NCI-H187 treated with DMSO at 0.1 percent for 48 hours (cell line): ENCODE measurements at places on chromosomes 16 and 17.
A peak's percentile ranks its signal among the peaks of the same experiment; 100 is the strongest.

- DNase-seq, result no peak
Measured at GRCh38 chr17:38606646-38607611, 1.2 kb upstream of the SRCIN1 start.

- DNase-seq, result no peak
Measured at GRCh38 chr17:63631626-63632025, 9.4 kb downstream of the MAP3K3 start.

- DNase-seq, result no peak
Measured at GRCh38 chr17:82434216-82434565, 15.8 kb upstream of the OGFOD3 start.

GRCh38 chr16:54318941-54319340 is 32.4 kb upstream of the IRX3 start:
- no peak for DNase-seq

DNA sequence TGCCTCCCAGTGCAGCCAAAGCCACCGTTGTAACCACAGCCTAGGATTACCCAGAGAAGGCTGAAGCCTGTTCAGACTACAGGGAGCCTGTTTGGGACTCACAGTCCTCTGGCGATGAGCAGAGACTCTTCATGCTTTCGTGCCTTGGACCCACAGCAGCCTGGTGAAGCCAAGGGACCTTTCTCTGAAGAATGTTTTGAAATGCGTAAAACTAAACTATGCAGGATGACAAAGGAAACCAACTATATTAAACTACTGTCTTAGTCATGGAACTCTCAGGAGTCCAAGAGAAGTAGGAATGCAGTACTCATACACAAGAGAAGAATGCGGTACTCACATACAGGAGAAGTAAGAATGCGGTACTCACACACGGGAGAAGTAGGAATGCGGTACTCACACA is 20.9 kb downstream of the ABR start:
- DNase-seq, result no peak

GRCh38 chr17:7479213-7480088 is at the start of gene ZBTB4:
Gene ZBTB4, minus strand, starts transcription at chr17:7479631. Its CDS starts 12,830 bp downstream, at chr17:7466801.
- no peak for DNase-seq

- DNase-seq, result no peak
Measured at GRCh38 chr16:31873556-31874365, at the start of gene ZNF267. Gene ZNF267, plus strand, starts transcription at chr16:31873807. Its CDS starts 160 bp downstream, at chr16:31873967.

- no peak for DNase-seq
Measured at GRCh38 chr16:23337836-23338550, 35.9 kb downstream of the SCNN1B start.

DNA sequence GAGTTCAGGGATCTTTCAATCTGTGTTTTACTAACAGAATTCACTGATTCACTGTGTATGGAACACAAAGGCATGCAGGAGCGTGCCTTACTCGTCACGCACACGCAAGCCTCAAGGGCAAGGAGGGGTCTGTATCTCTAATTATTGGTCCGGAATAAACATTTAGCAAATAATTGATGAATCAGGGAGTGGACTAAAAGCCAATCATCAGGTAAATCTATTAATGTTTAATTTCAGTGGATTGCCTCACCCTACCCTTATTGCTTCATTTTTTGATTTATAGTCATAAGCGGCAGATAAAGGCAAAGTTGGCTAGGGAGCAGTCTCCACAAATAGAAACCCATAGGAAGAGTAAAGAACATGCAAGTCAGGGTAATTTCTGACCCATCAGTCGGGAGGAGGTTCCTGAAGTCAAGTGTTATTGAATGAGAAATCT is 7.4 kb upstream of the HSD17B2 start:
- no peak for DNase-seq

GRCh38 chr16:75494661-75495075 is 573 bp downstream of the CHST6 start:
- no peak for DNase-seq

GRCh38 chr17:8922451-8922850 is 43.1 kb downstream of the PIK3R5 start:
- DNase-seq, result no peak

DNA sequence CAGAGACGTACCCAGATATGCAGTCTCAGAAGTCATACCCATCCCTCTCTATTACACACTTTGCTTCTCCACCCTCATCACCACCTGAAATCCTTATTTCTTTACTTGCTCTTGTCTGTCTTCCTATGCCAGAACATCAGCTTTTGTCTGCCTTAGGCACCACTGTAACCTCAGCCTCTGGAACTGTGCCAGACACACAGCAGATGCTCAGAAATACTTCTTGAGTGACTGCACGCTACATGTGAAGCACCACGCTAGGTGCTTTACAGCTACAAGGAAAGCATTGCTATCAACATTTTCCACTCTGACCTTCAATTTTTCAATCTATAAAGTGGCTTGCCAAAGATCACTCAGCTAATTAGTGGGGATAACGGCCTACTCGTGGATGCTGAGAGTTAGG is 226.8 kb downstream of the CHD9NB start:
- DNase-seq, result peak; percentile 42

DNA sequence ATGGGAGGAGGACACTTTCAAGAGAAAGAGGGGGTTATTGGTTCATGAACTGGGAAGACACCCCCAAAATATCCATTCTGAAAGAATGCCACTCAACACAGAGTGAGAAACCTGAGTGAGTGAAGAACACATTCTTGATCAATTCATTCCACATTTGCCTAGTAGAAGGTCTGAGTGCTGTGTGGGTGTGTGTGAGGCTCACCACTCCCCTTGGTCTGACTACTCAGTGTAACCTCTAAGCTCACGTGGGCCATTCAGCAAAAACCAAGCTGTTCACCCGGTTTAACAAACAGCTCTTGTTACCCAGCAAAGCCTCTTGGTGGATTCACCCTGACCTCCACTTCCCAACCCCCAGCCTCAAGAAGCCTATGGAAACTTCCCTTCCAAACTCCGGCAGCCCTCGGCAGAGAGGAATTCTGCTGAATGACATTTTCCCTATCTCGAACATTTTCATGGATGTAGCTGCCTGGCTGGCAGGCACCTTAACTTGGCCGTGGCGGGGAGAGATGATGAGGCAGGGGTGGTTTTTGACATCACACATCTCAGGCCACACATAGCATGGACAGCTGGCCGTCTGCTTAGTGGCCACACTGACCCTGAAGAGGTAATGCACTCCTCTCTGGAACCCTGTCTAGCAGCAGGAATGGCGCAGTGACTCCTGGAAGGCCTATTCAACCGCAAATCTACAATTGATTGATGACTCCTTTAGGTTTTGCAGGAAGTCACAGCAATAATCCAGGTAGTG is 11.6 kb downstream of the ST6GALNAC1 start:
- no peak for DNase-seq

DNA sequence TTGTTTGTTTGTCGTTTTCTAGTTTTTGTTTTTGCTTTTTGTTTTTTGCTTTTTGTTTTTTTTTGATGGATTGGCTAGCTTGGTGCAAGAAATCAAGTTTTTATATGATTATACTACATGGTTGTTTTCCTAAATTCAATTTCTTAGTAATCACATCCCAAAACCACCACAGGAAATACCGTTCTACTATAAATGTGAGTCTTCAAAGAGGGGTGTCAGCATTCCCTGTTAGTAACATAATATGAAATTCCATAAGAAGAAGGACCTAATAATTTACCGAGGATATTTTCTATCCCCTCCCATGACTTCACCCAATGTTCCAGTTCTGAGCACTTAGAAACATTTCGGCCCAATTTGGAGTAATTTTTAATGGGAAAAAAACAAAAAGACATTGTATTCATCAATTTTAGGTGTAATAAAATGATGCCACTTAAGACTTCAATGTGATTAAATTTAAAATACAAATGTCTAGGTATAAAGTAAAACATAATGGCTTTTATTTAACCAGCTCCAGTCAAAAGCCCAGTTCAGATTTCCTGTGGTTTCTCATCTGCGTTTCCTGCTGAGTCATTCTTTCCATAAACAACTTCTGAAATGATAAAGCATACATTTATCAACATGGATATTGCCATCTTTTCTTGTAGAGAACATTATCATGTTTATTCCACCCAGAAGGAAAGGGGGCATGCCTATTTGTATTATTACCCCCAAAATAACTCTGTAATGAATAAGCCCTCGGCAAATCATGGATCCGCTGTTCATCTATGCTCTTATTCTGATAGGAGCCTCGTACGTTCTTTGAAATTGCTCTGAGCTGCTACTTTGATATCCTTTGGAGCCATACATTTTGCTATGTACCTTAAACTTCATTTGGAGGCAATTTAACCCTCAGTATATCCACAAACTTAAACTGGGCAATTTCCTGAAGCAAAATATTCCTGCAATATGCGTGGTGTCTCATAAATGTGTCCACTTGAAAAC is 28.1 kb downstream of the HSBP1 start:
- no peak for DNase-seq

GRCh38 chr16:88315543-88316105 is 67.1 kb upstream of the ZNF469 start:
- no peak for DNase-seq

DNA sequence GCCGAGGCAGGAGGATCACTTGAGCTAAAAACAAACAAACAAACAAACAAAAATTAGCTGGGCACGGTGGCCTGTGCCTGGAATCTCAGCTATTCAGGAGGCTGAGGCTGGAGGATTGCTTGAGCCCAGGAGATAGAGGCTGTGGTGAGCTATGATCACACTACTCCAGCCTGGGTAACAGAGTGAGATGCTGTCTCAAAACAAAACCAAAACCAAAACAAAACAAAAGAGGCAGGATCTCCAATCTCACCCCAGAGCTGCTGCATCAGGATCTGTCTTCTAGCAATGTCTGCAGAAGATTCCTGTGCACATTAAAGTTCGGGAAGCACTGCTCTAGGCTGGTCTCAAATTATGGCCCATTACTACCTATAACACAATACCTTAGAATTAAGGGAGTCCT is 43.1 kb downstream of the MAP2K6 start:
- DNase-seq, result no peak

GRCh38 chr17:75601057-75601987 is 13.7 kb downstream of the MYO15B start:
- no peak for DNase-seq

- no peak for DNase-seq
Measured at GRCh38 chr17:2635241-2635640, 41.8 kb downstream of the PAFAH1B1 start.

GRCh38 chr17:36755586-36755985 is 154.2 kb downstream of the MRM1 start:
- no peak for DNase-seq

GRCh38 chr17:49229805-49230600 is 584 bp downstream of the PHOSPHO1 start:
- no peak for DNase-seq

DNA sequence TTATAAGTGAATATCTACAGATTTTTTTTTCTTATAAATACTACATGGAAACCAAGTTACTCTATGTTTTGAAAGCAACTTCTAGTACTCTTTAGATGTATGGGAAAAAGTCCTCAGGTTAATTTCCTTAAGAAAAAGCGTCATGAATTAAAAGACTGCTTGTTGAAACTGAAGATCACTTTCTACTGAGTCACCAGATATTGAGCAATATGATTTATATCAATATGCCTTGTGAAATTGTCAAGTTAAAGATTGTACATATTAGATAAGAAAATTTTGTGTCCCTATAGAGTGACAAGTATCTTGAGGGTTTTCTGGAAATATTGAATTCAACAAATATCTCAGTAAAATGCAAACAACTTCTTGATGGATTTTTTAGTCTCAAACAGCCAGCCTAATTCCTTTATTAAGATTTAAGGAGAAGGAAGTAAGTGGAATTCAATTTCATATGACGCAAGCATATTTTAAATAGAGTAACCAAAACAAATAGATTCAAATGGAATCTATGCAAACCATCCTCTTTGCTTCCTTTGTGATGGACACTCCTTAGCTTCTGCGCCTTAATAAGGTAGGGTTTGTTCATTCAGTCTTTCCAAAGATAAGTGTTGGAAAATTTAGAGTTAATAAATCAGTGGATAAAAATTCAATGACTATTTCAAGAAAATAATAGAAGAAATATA is 16.6 kb downstream of the KRT12 start:
- DNase-seq, result no peak

DNA sequence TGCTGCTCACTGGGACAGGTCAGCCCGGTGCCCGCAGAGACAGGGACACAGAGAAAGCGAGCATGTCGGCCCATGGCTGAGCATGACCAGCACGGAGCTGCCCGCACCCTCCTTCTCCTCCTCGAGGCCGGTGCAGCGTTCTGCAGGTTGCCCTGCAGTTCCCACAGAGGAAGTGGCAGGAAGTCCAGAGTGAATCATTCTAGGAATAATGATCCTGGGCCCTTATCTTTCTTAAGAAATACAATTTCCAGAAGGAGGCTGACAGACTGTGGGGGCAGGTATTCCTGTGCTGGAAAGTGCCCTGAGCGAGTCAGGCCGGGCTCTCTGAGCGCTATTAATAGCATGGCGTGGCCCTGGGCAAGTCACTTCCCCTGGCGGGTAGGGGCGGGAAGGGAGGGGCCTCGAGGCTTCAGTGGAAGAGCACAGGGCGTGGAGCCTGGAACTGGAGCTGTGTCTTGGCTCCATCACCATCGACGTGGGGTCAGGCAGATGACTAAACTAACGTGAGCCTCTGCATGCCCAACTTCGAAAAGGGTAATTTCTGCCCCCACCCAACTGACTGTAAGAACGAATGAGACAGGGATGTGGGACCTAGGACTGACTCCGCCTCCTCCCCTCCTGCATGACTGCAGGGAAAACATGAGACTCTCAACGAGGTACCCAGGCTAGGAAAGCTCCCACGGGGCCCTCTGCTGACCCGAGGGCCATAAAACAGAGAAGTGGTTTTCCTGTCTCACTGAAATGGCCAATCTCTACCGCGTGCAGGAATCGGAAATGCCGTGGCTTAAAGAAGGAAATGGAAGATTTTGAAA is 9.8 kb downstream of the TMEM204 start:
- peak; percentile 29 for DNase-seq

GRCh38 chr17:3843935-3844516 is 2.0 kb downstream of the NCBP3 start:
- DNase-seq, result no peak
